ENCODE measurements at places on chromosomes 12 and 14.

DNA sequence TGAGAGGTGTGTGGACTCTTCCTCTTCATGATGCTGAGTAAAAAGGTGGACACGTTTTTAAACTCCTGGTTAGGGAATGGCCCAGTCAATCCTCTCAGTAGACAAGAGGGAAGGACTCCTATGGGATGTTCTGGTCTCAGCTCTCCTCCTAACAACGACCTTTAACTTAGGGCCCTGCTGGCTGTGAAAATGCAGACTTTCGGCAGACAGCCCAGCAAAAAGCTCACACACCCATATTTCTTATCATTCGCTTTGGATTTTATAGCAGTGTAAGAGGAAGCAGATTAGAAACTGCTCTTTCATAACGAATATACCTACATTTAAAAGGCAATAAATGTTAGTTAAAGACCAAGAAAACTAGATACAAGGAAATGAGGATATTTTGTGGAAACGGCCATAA, 18.0 kb upstream of the YARS2 start:
- DNase-seq = no peak

GRCh38 chr12:19423166-19423930, 15.9 kb upstream of the AEBP2 start:
- DNase-seq = no peak

DNA sequence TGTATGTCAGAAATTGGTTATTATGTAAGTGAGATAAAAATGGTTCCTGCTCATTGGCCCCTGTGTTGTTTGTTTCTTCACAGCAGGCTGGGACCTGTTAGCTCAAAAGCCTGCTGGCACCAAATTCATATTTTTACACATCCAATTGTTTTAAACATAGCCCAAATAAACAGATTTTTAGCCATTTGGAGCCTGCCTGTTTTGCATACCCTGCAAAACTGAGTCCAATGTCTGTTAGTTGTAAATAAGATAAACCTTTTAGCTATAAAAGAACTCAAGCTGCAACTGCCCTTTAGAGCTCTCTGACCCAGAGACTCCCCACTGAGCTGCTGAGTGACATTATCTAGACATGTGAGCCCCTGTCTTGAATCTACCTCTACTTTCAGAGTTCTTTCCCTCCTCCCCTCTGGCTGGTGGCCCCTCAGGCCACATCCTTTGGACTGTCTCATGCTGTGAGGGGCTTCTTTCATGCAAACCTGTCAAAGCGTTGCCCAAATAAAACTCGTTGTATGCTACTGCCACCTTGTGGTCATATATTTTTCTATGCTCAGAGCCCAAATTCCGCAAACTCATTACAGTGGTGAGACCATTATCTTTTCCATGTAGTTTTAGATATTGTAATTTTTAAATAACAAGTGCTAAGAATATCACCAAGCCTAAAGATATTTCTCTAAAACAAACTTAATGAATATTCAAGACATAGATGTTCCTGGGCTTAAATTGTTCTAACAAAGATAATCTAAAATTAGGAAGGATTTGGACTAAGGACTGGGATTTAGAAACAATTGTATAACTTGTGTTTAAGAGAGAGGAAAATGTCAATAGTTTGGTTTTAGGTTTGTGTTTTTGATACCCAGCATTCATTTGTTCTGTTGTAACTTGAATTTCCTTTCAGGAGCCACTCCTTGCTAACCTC, 337.9 kb downstream of the AACS start:
- no peak for DNase-seq

DNA sequence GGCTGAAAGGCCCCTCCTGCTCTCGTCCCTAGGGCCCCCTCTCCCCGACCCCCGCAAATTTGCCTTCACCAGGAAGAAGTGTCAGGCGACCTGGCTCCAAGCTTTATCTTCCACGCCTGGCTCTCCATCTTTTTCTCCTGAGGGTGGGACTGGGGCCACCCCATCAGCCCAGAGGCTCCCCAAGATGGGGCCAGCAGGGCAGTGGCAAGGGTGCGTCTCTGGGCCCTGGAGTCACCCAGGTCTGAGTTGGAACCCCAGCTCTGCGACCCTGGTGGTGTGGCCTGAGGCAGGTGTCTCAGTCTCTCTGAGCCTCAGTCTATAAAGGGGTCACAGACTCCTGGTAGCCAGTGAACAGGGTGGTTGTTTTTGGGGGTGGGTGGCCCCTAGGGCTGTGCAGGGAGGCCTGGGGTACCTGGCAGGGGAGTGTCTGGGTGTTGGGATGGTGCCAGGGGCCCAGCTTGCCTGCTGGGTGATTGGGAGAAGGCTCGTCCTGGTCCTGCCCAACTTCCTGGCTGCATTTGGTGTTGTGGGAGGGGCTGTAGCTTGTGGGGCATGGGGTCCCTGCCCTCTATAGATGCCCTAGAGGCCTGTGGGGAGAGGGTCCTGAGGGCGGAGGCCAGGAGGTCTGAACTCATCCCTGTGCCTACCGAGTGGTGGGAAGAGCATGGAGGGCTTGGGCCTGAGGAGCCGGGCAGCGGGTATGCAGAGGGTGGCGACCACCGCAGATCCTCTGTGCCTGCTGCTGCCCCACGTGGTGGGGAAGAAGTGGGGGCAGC, 7.6 kb downstream of the KIF26A start:
- no peak for DNase-seq

- no peak for DNase-seq
Observed at GRCh38 chr14:36442824-36443241, 77.2 kb downstream of the NKX2-1 start.

DNA sequence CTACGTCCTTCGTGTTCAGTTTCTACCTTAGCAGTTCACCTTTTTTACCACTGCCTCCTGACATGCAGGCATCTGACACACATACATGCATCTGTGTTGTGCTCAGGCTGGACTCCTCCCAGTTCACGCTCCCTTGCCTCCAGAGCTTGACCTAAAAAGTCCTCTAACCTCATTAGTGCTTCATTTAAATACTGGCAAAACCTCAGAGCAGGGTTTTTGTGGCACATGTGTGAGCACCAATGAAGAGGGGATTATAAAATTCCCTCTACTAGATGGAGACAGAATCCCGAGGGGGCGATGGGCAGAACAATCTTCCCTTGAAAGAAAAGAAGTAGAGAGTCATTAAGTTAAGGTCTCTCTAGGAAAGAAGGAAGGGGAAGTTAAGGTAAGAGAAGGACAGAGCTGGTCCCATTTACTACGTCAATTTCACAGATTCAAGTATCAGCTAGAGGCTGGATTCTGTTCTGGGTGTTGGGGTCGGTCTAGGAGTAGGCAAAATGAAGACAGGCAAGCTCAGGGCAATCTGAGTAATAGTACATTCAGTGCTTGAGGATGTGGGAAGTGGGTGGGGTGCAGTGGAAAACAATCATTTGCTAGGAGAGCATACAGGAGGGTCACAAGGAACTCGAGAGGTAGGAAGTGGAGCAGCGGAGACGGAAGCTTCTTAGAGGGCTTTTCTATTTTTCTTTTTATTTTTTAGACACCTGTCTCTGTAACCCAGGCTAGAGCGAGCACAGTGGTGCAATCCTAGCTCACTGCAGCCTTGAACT, 7.5 kb downstream of the HAL start:
- DNase-seq = no peak

DNA sequence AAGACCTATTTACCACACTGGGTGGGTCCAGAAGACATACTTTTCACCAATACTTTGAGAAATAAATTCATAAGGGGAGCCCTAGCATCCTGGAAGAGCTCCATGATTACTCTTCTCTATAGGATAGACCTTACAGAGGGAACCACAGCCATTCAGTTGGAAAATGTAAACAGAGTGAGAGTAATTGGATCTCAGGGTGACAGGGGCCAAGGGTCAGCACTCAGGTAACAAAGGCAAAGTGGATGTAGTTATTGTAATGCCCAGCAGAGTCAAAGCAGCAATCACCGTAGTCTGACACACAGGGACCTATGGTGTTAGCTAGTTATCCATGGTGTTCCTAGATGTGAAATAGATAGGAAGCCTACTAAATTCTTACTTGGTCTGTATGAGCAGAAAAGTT, 10.8 kb upstream of the GTF2A1 start:
- DNase-seq = no peak

DNA sequence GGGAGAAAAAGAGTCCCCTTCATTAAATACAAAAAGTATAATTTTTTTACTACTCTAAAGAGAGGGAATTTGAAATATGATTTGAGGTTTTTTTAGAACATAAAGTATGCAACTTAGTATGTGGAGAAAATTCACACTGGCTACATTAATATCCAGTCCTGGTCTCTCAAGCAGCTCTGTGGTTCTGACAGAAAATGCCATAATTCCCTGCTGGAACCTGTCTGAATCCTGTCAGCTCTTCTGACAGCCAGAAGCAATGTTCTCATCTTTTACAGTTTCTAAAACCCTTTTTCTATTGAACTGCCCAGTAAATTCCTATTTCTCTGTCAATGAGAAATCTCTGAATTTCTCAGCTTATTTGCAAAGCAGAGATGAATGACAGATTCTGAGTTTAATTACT, 13.4 kb upstream of the NOVA1 start:
- DNase-seq = no peak

GRCh38 chr14:53786045-53786444, 170.6 kb downstream of the BMP4 start:
- DNase-seq = no peak

GRCh38 chr14:26403760-26404159, 194.1 kb downstream of the NOVA1 start:
- DNase-seq = no peak

- DNase-seq = no peak
Observed at GRCh38 chr14:101834800-101835547, 73.5 kb downstream of the PPP2R5C start.

DNA sequence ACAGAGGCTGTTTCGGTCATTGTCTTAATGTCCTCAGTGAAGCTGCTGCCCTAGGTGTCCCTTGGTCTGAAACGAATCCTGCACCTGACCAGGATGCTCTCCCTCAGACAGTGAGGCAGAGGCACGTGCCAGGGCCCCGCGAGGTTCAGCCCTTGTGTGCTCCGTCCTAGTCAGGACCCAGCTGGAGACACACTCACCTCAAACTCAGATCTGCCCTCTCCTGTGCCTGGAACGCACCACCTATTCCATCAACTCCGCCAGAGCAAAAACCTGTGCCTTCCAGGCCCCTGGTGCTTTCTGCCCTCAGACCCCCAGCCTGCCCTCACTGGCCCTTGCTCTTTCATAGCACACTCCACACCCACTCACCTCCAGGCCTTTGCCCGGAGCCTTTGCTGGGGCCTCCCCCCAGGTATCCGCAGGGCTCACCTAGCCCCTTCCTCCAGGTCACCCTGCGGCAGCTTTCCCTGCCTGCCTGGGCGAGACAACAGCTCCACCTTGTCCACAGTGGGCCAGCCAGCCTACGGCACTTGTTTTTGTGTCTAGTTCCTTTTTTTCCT, 150.6 kb downstream of the BCL11B start:
- no peak for DNase-seq

DNA sequence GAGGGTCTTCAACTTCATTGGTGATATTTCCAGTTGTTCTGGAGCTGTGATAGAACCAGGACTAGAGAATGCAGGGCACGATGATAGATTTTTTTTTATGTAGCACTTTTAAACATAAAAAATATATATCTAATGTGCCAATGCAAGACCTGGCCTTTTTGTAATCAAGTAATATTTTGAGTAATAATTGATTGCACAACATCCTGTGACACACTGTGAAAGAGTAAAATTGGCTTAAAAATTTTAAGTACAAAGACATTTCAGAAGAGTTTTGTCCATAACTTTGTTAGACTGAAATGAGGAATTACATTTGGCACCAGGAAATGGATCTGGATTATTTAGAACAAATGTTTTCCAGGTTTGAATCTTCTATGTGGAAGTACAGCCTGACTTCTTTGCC, 22.1 kb downstream of the PRKCH start:
- no peak for DNase-seq

GRCh38 chr12:107079172-107080011, 14.0 kb downstream of the CRY1 start:
- DNase-seq = no peak

- DNase-seq = no peak
Observed at GRCh38 chr12:43848786-43849185, 12.9 kb downstream of the TMEM117 start.

- no peak for DNase-seq
Observed at GRCh38 chr14:58789736-58790135, 152.0 kb downstream of the DACT1 start.

GRCh38 chr14:89194376-89194775, 222.7 kb downstream of the FOXN3 start:
- DNase-seq = no peak

GRCh38 chr14:36553656-36554260, 28.7 kb downstream of the NKX2-8 start:
- peak; percentile 72 for DNase-seq

- no peak for DNase-seq
Observed at GRCh38 chr14:53663709-53664108, 292.9 kb downstream of the BMP4 start.

DNA sequence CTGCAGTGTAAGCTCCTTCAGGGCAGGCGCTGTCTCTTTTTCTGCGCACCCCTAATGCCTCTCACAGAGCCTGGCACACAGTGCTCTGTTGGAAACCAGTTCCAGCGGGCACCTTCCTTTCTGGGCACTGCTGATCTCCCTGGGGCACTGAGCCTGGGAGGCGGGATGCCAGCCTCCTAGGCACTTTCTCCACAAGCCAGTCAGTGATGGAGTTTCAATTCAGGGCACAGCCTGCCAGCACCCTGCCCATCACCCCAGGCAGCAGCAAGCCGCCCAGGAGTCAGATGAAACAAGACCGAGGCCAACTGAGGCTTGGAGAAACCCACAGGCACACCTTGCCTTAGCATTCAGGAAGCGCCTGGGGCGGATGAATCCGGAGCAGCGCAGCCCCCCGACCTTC, 5.7 kb upstream of the CTDSP2 start:
- no peak for DNase-seq

GRCh38 chr12:85568395-85569103, 267.7 kb downstream of the RASSF9 start:
- no peak for DNase-seq

GRCh38 chr14:39015964-39016577, 87.0 kb downstream of the SEC23A start:
- DNase-seq = no peak

GRCh38 chr12:115507951-115508722, 769.4 kb downstream of the MED13L start:
- DNase-seq = no peak

GRCh38 chr12:64746663-64747062, 12.5 kb downstream of the GNS start:
- DNase-seq = no peak

- peak; percentile 78 for DNase-seq
Observed at GRCh38 chr12:53054112-53054878, 4.4 kb downstream of the TNS2 start.

DNA sequence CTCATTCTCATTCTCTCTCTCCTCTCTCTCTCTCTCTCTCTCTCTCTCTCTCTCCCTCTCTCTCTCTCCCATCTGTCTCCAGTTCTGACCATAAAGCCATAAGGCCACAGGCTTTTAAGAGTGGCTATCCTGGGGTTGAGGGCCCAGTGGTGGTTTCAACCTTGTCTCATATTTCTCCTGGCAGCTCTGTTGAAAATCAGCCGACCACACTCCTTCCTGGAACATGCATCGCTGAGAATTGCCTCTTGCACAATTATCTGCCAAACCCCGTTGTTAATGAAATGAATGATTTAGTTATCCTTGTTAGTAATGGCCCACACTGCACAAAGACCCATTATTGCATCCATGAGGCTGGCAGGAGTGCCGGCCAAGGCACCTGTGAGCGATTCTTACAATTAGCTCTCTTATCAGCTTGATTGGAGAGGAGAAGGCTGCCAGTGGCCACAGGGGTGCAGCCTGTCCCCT, 30.4 kb upstream of the KCNA5 start:
- no peak for DNase-seq
